Heart left ventricle (tissue), 16 donors: ENCODE measurements at places on chromosomes 1 and 21. TPM values are rescaled to one million over a fixed set of nuclear protein-coding genes. Genes with fewer than 3 reads are reported as not detected.

B4GALT3 gene
- 21.2 TPM for total RNA-seq

FCRL2 gene
- not detected for total RNA-seq

ANKRD35 gene
- 0.42 TPM for total RNA-seq

C1orf94 gene
- total RNA-seq: not detected

TCHH gene
- total RNA-seq: not detected

B4GALT2 gene
- 65.0 TPM for total RNA-seq

DNA sequence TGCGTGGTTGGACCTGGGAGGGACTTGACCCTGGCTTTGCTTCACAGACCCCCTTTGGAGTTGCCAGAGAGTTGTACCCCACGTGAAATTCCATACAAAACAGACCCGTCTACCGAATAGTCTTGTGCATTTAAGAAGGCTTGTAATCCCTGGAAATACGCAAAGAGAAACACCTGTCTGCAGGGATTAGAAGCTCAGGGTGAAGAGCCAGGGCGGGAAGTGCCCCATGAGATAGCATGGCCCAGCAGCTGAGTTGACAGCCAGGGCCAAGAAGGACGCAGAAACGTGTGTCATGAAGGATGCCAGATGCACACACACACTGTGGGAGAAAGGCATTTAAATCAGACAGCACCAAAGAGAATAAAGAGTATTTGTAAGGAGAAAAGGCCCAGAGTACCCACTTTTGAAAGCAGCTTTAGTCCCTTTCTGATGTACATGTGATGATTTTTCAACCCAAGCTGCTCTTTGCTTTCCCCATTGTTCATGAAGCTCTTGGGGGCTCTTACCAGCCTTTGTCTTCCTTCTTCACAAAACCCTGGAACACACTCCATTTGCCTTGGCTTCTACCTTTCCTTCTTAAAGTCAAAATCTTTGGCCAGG, 46.6 kb downstream of the PCP4 start:
- DNase-seq: no peak

- DNase-seq: no peak
Measured at GRCh38 chr21:45872471-45872870, 109.1 kb upstream of the COL6A1 start.

- DNase-seq: no peak
Measured at GRCh38 chr1:992362-992761, 7.5 kb downstream of the HES4 start.

- no peak for DNase-seq
Measured at GRCh38 chr1:6448749-6449631, 17.0 kb downstream of the TNFRSF25 start.

DNA sequence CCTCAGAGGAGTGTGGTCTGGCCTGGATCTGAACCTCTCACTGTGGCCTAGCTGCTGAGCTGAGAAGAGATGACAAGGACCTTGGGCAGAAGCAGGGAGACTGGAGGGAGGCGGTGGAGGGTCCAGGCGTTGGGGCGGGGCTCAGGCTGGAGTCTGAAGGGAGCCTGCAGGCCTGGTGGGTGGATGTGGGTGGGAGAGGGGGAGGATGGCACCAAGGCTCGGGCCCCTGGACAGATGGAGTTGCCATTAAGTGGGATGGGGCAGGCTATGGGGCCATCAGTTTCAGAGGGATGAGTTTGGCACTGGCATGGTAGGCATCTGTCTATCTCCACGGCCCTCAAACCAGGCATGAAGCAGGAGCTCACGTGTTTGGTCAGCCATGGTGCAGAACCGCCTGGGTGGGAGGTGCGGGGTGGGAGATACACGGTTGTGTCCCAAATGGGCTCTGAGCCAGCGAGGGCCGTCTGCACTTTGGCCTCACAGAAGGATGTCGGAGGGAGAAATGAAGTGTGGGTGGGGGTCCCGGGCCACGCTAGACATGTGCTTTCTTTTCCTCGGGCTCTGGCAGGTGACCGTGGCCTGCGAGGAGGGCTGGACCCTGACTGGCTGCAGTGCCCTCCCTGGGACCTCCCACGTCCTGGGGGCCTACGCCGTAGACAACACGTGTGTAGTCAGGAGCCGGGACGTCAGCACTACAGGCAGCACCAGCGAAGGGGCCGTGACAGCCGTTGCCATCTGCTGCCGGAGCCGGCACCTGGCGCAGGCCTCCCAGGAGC, 23.6 kb downstream of the PCSK9 start:
- no peak for DNase-seq

DNA sequence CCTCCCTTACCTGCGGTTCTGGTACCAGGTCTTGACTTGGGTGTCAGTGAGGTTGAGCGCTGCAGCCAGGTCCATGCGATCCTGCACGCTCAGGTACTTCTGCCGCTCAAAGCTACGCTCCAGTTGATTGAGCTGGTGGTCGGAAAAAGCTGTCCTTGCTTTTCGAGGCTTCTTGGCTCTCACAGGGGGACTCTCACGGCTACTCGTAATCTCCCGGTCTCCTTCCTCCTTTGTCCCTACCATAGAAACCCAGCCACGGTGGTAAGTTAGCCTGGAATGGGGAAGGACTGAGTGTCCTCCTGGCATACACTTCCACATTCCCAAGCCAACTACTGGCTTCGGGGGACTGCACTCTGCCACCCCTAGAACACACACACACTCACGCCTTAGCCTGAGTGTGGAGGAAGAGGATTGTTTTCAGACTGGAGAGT, 2.6 kb downstream of the BARHL2 start:
- no peak for DNase-seq

DNA sequence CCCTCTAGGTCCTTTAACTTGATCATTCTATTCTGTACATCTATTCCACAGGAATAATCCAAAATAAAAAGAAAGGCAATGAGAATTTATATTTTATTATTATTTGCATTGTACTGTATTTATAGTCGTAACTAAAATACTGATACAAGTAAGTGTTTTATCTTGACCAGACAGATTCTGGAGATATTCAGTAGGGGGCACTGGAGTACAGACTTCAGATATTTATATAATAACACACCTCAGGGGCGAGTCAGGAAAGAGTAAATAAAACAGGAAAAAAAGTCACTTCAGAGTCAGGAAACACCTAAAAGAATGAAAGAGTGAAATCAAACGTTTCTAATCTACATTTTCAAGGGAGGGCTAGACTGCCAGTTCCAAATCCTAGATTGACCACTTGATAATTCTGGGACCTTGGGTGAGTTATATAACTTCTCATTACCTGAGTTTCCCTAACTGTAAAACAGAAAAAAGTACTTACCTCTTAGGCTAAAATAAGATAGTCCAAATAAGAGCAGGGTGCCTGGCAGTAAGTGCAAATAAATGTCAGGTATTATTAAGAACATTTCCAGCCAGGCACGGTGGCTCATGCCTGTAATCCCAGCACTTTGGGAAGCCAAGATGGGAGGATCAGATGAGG, 31.1 kb upstream of the MTF1 start:
- no peak for DNase-seq

- no peak for DNase-seq
Measured at GRCh38 chr1:204558467-204558866, 42.3 kb downstream of the MDM4 start.

- no peak for DNase-seq
Measured at GRCh38 chr1:228006034-228006785, 588 bp upstream of the WNT3A start.

DNA sequence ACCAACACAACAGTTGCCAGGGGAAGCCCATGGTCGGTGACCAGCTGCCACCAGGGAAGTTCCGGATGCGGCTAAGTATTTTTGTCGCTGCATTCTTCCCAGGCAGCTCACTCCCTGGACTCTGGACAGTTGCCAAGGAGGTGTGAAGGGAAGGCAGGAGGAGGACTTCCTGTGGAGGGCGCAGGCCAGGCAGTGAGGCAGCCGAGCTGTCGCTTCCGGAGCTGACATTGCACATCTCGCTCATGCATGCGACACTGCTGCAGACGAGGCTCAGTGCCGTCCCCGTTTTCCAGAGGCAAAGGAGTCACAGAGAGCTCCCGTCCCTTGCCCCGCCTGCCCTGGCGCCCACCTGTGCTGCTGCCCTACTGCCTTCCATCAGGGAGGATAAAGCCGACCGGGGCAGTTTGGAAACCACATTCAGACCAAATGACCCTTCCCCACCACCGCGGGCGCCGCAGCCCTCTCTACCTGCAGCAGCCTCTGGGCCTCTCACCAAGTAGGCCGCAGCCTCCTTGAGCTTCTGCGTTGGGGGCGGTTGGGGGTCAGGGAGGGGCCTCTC, 81.4 kb downstream of the NENF start:
- peak; percentile 71 for DNase-seq

- DNase-seq: no peak
Measured at GRCh38 chr1:87683196-87683956, 354.7 kb downstream of the LMO4 start.

DNA sequence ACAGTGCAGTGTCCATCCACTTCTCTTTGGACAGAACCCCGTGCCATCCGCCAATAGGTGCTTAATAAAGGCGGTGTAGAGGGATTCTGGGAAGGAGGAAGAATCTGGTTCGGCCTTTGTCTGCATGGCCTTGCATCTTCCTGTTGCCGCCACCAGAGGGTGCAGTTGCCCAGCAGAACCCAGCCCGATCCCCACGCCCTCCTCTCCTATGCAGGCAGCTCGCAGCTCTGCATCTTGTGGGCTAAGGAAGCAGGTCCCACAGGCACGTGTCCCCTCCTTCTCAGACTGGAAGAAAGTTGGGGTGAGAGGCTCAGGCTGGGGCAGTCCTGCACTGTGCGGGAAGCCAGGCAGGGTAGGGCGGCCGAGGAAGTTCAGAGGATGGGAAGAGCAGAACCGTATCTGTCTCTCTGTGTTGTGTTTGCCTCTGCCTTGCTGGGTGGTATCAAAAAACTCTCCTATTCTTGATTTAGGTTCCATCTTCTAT, 20.8 kb downstream of the NAV1 start:
- DNase-seq: peak; percentile 87

- no peak for DNase-seq
Measured at GRCh38 chr1:45884700-45885099, 81.3 kb downstream of the MAST2 start.

- DNase-seq: no peak
Measured at GRCh38 chr1:151819976-151820623, 11.5 kb downstream of the RORC start.

DNA sequence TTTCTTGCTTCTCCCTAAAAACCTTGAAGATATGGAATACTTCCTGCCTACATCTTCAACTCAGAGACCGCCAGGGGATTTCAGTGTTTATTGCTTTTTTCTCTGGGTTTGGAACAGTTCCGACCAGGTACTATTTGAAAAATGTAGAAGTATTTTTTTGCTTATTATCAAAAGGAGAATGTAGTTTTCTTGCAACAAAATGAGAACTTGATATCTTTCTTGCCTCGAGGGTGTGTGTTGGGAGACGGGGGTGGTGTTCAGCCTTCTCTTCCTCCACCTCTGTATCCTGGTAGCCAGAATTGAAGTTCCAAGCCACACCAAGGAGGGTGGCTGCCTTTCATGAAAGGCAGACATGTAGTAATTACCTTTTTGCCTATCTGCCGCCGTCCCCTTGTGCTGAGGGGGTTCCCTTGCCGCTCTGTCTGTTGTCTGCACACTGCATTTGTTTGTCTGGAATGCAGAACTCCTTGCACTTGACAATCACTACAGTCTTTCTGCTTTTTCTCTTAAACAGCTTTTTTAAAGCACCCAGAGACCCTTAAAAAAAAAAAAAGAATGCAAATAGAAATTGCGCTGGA, 212.1 kb downstream of the PBX1 start:
- no peak for DNase-seq
